ENCODE measurements at places on chromosomes 6 and 20. TPM values are rescaled to one million over a fixed set of nuclear protein-coding genes. Genes with fewer than 3 reads are reported as not detected.
A peak's percentile ranks its signal among the peaks of the same experiment; 100 is the strongest.

GRCh38 chr20:43749734-43750294 is 23.0 kb upstream of the GTSF1L start:
- DNase-seq = peak; percentile 68

DNA sequence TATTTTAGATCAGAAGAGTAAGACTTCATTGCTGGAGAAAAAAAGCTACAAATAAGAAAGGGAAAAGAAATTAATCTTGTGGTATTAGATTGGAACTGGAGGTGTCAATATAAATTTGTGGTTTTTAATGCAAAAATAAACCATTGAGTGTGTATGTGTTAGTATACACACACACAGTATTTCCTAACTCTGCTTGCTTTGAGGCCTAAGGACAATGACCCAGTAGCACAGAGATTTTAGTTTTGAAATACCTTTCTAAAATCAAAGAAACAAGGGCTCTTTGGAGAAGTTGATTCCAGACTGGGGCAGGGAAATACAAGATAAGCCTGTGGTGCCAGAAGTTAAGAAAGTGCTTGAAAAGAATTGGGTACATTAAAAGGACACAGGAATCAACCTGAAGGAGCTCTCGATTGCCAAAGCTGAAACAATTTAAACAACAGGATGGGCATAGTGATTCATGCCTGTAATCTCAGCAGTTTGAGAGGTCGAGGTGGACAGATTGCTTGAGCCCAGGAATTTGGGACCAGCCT is 84.6 kb upstream of the DTNBP1 start:
- DNase-seq = no peak

DNA sequence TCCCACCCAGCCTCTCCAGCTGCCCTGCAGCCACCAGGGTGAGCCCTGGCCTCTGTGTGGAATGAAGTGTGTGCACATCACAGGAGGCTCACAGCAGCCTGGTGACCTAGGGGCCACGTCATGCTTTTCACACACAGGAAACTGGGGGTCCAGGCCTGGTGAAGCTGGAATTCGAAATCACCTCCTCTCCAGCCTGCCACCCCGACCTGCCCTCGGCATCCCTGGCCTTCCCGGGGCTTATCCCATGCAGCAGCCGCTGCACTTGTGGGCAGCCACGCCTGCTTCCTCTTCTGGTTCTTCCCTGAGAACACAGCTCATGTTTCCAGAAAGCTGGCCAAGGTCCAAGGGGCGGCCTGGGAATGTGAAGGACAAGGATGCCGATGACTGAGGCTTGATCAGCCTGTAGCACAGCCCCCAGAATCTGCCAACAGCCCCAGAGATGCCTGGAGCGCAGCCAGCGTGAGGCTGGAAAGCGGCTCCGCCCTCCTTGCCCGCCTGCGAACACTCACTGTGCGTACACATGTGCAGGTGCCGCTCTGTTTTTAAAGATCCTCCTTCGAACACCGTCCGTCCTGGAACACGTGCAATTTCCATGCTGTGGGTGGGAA is 4.2 kb upstream of the NTSR1 start:
- DNase-seq = peak; percentile 97

DNA sequence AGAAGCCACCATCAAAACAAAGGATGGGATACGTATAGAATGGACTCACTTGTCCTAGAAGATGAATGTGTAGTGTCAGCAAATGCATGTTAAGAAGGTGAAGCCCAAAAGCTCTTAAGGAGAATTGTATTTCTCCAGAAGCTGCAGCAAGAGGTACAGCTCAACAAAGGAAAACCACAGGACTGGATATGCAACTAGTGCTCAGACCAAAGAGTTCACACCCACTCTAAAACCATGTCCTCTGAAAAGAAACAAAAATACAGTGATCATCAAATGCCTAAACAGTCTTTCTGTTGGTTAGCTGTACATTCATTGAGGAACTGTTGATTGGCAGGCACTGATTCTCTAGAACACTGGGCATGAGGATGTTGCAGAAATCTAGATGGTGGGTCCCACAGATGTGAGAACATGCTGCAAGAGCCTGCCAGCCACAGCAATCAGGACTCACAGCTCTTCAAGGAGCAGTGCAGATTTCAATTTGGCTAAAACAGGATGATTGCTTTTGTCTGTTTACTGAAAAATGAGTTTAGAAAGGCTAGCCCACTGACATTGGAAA is 94.6 kb downstream of the COL9A1 start:
- DNase-seq = no peak

DNA sequence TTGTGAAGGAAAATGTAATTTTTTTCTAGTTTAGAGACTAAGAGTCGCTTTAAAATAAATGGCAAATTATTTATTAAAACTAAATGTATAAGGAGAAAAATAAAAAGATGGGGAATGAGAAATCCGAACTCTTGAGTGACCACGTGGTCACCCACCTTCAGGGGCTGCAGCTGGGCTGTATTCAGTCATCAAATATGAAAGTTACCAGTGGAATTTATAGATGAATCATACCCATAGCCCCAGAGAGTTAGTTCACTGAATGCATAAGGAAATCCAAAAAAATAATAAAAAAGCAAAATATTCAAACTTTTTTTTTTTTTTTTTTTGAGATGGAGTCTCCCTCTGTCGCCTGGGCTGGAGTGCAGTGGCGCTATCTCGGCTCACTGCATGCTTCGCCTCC is 947.7 kb upstream of the ADGRB3 start:
- no peak for DNase-seq

DNA sequence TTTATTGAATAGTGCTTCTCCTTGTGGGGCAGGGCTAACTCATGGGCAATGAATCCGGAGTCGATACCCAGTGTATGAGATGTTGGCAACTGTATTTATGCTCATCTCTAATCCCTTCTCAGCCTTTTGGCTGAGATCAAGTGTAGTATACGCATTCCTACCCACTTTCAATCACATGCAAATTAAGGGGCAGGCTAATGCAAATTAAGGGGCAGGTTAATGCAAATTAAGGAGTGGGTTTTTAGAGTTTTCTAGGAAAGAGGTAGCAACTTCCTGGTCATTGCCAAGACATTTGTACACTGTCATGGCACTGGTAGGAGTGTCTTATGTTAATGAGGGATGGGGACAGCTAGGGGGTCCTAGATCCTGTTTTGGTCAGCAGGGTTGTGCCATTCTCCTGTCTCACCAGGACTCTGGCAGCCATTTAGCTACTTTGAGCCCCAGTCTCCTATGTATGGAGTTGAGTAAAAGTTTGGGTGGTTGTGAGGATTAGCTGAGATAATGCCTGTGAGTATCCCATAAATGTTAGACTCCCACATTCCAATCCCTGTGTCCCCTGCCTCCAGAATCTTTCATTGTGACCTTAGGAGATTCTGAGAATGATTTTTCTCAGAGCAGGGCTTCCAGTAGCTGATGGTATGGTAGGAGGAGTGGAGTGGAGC is at the start of gene CNBD2:
Gene CNBD2, plus strand, starts transcription at position 612 of the 662 bp plus-strand sequence. CDS start 173 bp downstream, outside the sequence.
- DNase-seq = no peak

GRCh38 chr6:148374040-148374774 is 31.6 kb downstream of the SASH1 start:
- peak; percentile 48 for DNase-seq

The CDSN gene
- total RNA-seq = not detected

GRCh38 chr20:24627926-24628325 is 158.5 kb downstream of the SYNDIG1 start:
- DNase-seq = no peak

- DNase-seq = no peak
These were observed 9.5 kb downstream of the RPL10A start for GRCh38 chr6:35477551-35478179.

- DNase-seq = no peak
These were observed 36.6 kb downstream of the PTPN1 start for GRCh38 chr20:50546729-50547314.

DNA sequence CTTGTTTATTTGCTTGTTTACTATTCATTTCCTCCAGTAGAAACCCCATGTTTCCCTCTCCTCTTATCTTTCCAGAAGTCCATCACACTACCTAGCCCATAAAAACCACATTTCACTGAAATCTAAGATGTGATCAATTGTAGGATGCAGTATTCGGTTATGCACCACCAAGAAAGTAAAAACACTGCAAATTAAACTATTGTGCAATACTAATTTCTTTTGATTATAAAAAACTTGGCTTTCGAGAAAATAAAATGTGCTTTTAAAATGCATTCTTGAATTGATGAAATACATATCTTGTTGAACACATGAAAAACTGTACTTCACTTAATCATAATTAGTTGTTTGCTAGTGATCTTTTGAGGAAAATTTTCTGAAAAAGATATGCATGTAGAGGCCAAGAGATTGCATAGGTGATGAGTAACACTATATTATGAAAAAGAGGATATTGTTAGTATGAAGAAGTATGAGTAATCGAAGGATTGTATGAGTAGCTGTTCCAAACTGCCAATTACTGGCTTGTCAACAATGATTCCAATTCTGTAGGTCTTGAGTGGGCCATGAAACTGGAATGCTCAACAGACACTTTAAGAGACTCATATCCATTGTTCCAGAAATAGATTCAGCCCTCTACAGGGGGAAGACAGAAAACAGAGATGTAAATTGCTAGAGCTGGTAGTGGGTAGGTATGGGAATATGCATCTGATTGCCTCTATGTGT is 79.7 kb downstream of the RNF217 start:
- DNase-seq = peak; percentile 49

GRCh38 chr6:157224951-157225574 is 98.3 kb downstream of the TMEM242 start:
- DNase-seq = no peak

- DNase-seq = no peak
These were observed 174.0 kb upstream of the RSPO3 start for GRCh38 chr6:126944512-126944911.

- DNase-seq = no peak
These were observed 56.7 kb downstream of the TRIM38 start for GRCh38 chr6:26019261-26019830.

Measured in dermis blood vessel endothelial cell (primary cell).